ENCODE measurements at places on chromosomes 4 and X. TPM values are rescaled to one million over a fixed set of nuclear protein-coding genes. Genes with fewer than 3 reads are reported as not detected.

DNA sequence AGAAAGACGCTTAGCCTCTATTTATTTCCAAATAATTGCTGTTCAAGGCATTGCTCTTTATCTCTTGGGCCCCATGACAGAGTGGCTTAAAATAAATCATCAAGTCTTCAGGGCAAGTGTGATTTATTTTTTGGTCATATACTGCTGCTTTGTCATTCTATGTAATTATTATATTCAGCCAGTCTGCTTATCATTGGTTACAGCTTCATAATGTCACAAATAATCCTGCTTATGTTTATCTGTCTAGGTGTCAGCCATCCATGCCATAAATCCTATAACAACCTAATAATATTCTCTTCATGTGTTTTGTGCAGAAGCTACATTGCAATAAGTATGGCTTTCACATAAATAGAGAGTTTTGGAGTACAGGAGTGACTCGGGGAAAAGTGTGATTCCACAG, 41.0 kb downstream of the HHIP start:
- no peak for DNase-seq

Gene SLC4A4
- total RNA-seq, result 99.0 TPM

Gene MXRA5
- total RNA-seq, result 2.4 TPM

- DNase-seq, result no peak
Observed at GRCh38 chrX:9569876-9570301, 105.0 kb downstream of the TBL1X start.

GRCh38 chrX:104166735-104167436, 633 bp downstream of the FAM199X start:
- DNase-seq, result peak; percentile 35

DNA sequence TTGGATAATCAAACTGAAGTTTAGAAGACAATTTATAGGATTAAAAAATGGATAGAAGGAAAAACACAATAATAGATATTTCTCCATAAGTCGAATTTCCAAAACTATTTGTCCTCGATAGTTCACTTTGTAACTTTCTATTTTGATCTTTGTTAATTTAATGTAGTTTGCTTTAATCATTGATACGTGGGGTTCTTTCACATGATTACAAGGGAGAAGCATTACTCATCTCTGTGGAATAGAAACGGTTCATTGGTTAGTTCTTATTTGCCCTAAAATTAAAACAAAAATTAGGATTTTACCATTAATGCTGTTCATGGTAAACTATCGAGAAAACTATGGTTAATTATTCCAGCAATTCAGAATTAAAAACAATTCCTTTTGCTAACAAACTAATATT, 2.1 kb downstream of the TET2 start:
- no peak for DNase-seq

GRCh38 chr4:53076374-53076958, 214.3 kb downstream of the RASL11B start:
- no peak for DNase-seq

- DNase-seq, result no peak
Observed at GRCh38 chrX:27446423-27446822, 16.7 kb downstream of the PPP4R3C start.

DNA sequence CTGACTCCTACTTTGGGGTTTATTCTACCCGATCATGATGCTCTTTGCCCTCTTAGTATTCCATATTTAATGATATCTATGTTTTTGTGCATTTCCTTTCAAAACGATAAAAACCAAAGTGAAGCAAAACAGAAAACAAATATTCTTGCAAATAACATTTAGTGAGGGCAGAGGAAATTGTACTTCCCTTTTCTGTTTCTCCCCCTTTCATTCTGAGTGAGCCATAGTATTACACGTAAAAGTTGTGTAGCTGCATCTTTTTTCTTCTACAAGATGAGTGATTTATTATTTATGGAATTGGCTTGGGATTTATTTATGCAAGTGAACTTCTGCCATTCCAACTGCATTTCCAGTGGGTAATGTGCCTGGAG, 109.9 kb downstream of the AFF2 start:
- no peak for DNase-seq

- DNase-seq, result no peak
Observed at GRCh38 chr4:94814237-94814636, 56.5 kb downstream of the BMPR1B start.

Gene RAPGEF2
- total RNA-seq, result 40.0 TPM

DNA sequence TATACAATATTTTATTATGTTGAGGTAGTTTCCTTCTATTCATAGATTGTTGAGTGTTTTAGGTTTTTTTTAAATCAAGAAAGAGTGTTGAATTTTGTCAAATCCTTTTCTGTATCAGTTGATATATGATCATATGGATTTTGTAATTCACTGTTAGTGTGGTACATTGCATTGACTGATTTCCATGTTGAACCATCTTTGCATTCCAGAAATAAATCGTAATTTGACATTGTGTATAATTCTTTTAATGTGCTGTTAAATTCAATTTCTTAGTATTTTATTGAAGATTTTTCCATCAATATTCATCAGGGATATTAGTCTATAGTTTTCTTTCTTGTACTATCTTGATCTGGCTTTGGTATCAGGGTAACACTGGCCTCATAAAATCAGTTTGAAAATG, 103.8 kb downstream of the LRBA start:
- no peak for DNase-seq

- no peak for DNase-seq
Observed at GRCh38 chrX:153820601-153821000, 9.7 kb downstream of the PDZD4 start.

- DNase-seq, result no peak
Observed at GRCh38 chr4:98193459-98194105, 50.3 kb upstream of the STPG2 start.

Data from colonic mucosa (tissue), 4 donors.